Hepatocyte (in vitro differentiated cells): ENCODE measurements at places on chromosomes 11 and 22. TPM values are rescaled to one million over a fixed set of nuclear protein-coding genes. Genes with fewer than 3 reads are reported as not detected.

The OR52E8 gene
- total RNA-seq = not detected in 2 replicates

The ZBTB16 gene
- 21.0 and 30.1 TPM in 2 replicates for total RNA-seq

The TRIM51 gene
- not detected in 2 replicates for total RNA-seq

The ADAMTS15 gene
- total RNA-seq = 10.1 and 14.6 TPM in 2 replicates

The MYOD1 gene
- total RNA-seq = not detected in 2 replicates

DNA sequence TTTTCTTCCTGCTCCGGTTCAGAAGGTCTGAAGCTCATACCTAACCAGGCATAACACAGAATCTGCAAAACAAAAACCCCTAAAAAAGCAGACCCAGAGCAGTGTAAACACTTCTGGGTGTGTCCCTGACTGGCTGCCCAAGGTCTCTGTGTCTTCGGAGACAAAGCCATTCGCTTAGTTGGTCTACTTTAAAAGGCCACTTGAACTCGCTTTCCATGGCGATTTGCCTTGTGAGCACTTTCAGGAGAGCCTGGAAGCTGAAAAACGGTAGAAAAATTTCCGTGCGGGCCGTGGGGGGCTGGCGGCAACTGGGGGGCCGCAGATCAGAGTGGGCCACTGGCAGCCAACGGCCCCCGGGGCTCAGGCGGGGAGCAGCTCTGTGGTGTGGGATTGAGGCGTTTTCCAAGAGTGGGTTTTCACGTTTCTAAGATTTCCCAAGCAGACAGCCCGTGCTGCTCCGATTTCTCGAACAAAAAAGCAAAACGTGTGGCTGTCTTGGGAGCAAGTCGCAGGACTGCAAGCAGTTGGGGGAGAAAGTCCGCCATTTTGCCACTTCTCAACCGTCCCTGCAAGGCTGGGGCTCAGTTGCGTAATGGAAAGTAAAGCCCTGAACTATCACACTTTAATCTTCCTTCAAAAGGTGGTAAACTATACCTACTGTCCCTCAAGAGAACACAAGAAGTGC is 661 bp upstream of the MALAT1 start:
- peak; percentile 73 for DNase-seq

DNA sequence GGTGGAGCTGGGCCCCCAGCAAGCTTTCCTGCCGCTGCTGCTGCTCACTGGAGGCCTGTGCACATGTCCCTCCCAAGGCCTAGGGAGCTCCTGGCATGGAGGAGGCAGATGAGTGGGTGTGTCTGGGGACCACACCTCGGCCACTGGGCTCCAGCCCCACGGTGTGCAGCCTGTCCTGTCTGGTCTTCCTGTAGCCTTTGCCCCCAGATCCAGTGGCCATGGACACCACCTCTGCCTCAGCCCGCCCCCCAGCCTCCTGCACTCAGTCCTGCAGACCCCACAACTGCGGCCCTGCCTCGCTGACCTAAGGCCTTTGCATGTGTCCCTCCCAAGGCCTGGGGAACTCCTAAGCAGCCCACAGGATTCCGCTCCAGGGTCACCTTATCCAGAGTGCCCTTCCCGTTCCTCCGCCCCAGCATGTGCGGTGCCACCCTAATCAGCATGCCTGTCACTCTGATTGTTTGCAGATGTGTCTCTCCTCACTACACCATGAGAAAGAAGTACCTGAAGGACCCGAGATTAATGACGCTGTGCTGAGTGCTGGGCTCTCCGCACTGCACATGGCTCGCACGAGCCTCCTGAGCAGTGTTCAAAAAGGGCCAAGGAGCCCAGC is 8.6 kb downstream of the GAL start:
- no peak for DNase-seq

DNA sequence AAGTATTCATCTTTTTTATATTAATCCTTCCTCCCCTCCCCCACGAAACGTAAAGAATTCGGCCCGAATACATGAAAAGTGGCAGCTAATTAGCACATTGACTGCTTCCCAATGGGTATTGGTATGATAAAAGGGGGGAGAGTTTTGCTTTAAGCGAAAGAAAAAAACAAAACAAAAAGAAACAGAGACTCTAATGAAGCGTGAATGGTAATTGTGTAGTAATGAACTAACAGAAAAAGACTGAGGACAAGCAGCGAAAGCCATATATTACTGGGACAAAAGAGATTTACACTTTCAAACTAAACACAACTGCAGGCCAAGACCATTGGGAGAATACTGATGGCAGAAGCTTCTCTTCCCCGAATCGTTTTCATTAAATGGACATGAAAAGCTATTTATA is 2.5 kb downstream of the DBX1 start:
- no peak for DNase-seq
